ENCODE measurements at places on chromosomes 6 and 20.

- DNase-seq, result no peak
Observed at GRCh38 chr20:21006611-21007010, 99.5 kb downstream of the LINC00237 start.

DNA sequence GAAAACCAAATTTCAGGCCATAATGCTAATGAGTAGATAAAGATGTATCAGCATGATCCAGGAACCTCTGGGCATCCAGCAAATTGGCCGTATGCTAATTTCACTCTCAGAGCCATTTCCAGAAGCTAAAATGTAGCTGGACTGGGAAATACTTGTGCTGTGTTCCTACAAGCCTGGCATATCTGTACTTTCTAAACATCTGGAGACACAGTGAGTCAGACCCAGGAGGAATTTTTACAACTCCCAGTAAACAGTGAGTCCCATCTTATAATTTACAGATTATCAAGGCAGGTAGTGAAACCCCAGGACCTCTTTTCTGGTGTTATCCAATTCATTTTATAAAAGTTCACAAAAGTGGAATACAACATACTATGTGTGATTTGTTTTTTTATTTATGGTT, 683.0 kb upstream of the ADGRB3 start:
- DNase-seq, result no peak

DNA sequence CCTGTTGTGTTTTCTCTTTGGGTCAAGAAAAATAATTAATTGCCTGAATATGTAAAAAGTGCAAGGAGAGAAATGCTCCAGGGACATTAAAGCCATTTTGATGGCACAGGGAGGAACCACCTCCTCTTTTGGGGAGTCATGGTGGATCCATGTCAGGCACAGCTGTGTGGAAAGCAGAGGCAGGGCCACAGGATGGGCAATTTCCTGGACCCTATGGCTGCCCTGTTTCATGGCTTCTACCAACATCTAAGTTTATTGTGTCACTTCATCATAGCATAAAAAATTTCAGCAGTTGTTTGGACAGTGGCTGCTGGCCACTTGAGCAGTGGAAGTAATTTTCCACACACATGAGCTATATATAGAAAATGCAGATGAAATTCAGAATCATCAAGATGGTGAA, 238.2 kb downstream of the SYNE1 start:
- DNase-seq, result no peak

DNA sequence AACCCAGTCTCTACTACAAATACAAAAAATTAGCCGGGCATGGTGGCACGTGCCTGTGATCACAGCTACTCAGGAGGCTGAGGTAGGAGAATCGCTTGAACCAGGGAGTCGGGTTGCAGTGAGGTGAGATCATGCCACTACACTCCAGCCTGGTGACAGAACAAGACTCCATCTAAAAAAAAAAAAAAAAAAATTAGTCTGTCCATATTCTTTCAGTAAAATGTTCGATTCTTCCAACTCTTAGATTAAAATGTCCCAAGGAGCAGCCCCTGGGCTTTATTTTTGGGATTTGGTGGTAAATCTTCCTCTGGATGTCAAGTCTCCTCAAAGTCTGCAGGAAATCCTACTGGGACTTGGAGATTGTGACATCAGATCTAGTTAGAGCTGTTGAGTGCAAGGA, 101.0 kb upstream of the EEF1E1 start:
- DNase-seq, result no peak

DNA sequence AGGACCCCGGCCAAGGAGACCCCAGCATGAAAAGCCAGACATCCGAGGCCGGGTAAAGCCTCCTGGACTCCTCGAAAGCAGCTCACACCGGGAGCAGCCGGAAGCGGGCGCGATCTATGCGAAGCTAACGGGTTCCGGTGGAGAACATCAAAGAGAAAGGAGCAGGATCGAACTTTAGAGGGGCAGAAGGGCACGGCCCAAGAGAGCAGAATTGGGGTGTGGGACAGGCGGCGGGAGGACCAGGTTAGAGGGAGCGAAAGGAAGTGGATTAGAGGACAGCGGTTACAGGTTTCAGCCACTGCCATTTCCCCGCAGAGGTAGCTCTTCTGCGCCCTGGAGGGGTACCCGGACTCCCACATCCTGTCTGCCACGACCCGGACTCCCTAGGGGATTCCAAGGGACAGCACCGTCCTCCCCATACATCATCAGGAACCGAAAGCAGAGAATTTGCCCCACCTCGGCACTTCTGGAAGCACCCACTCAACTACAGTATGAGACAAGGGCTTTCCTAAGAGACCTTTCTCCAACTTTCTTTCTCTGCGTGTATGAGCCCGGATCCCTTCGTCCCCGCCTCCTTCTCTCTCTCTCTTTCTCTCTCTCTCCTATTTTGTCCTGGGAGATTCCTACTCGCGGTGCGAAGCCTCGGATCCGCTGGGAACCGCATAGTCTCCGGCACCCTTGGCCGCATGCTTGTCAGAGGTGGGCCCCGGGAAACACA, 507 bp upstream of the VGLL2 start:
- no peak for DNase-seq

Data from activated T-cell treated with anti-CD3 and anti-CD28 coated beads, Interleukin-2, amount 50 U/mL, for 48 hours (primary cell).